NCI-H1436 treated with DMSO at 0.1 percent for 48 hours (cell line): ENCODE measurements at places on chromosomes 16 and 17.

GRCh38 chr16:59295993-59296736, 562.0 kb upstream of the GOT2 start:
- DNase-seq: no peak

GRCh38 chr17:36862116-36862920, 75.0 kb upstream of the LHX1 start:
- no peak for DNase-seq

DNA sequence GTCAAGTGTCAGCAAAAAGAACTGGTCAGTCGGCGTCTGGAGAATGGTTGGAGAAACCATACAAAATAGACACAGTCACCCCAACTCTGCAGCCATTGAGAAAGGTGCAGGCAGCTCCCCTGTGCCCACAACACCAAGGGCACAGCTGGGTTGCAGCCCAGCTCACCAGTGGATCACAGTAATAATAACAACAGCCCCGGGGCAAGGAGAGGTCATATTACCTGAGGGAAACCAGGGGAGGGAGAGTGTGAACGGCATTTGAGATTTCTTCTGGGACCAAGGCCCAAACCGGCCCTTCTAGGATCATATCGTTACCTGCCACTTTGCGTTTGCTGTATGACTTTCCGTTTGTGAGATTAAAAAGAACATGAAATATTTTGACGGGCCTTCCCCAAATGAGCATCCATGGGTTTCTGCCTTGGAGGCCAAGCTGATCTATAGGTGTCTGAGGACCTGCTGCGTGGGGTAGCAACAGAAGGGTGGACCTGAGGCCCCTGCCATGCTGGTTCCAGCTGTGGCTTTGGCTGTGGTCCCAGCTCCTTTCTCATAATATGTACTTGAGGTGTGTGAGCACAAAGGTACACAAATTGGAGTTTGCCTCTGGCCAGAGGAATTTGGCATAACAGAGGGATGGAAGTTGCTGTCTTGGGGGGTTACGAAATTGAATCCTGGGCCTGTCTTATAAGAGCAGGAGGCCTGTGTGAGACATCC, 154.6 kb downstream of the CMIP start:
- no peak for DNase-seq

DNA sequence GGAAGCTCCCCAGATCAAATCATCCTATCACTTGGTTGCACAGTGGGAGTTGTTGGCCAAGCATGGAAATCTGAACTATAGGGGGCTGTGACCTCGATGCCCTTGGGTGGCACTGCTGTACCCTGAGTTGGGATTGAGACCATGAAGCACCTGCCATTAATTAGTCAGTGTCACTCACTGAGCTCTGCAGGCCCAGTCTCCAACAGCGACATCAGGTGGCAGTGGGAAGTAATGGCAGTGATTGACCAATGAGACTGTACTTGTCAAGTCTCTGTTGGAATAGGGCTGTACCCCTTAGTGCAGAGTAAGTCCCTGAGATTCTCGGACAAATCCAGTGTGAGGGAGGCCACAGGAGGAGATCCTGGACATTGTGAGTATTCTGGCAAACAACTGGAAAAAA, 118.0 kb upstream of the RPL38 start:
- DNase-seq: no peak

GRCh38 chr16:69404275-69404805, 18.5 kb upstream of the TERF2 start:
- DNase-seq: no peak

DNA sequence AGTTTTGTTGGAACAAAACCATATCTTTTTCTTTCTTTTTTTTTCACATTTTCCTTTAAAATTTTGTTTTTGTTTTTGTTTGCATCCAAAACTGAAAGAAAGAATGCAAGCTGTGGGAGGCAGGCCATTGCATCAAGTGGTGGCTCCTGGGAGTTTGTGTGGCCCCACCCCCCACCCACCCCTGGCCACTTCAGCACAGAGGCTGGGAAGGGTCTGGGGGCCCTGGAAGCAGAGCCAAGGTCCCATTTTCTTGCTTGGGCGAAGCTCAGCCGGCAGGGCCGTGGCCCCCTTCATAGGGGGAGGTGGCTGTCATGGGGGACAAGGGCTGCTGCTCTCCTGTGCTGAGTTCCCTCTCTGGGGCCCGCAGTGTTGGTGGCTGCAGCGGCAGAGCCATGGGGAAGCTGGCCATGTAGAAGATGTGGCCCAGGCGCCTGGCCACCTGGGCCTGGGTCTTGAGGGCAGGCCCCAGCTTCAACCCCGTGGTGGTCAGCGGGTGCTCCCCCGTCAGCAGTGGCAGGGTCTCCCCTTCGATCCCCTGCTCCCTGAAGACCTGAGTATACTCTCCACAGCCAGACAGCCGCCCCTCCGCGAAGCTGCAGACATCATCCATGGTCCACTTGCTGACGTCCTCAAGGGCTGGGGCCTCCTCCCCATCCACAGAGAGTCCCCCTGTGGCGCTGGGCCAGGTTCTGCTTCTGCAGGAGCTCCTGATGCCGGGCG, 19.8 kb downstream of the PAFAH1B1 start:
- no peak for DNase-seq

GRCh38 chr17:80529104-80529903, 15.3 kb upstream of the RPTOR start:
- no peak for DNase-seq

DNA sequence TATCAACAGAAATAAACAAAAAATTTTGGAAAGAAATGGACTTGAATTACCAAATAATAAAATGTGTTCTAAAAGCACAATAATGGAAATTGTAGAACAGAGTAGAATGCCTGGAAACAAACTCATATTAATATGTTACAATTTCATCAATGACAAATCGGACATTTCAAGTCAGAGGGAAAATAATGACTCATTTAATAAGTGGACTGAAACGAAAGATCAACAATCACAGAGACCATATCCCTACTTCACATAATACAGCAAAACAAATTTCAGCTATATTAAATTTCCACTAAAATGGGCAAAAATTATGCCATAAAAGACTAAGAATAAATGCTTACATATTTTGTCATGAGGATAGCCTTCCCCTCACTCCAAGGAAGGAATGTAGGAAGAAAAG, 25.7 kb downstream of the CDYL2 start:
- no peak for DNase-seq

DNA sequence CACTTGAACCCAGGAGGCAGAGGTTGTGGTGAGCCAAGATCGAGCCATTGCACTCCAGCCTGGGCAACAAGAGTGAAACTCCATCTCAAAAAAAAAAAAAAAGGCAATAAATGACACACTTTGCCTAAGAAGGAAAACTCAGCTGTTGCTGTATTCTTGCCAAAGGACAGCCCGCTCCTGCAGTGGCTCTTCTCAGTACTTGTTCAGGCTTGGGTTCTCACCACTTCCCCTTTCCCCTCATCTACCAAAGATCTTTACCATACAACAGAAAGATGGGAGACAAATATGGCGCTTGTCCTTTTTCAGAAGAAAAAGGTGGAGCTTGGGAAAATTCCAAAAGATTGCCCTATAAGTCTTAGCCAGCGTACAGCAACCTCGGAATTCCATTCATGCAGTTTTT, 58.5 kb downstream of the MYH13 start:
- DNase-seq: no peak

DNA sequence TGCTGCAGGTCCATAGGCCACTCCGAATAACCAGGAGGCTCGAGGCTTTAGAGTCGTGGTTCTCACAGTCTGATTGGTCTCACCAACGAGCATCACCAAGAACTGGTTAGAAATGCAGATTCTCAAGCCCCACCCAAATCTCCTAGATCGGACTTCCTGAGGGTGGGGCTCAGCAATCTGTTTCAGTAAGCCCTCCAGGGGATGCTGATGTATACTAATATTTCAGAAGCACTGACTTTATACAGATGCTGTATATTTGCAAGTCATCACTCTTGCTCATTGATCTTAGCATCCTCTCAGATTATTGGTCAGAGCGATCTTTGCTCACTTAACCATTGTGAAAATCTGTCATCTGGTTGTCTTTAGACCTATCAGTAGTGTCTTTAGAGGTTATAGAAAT, 4.4 kb upstream of the VAC14 start:
- DNase-seq: no peak

- DNase-seq: no peak
These were observed 5.1 kb downstream of the COPS3 start for GRCh38 chr17:17275971-17276370.
